ENCODE measurements at places on chromosomes 2 and 18.

DNA sequence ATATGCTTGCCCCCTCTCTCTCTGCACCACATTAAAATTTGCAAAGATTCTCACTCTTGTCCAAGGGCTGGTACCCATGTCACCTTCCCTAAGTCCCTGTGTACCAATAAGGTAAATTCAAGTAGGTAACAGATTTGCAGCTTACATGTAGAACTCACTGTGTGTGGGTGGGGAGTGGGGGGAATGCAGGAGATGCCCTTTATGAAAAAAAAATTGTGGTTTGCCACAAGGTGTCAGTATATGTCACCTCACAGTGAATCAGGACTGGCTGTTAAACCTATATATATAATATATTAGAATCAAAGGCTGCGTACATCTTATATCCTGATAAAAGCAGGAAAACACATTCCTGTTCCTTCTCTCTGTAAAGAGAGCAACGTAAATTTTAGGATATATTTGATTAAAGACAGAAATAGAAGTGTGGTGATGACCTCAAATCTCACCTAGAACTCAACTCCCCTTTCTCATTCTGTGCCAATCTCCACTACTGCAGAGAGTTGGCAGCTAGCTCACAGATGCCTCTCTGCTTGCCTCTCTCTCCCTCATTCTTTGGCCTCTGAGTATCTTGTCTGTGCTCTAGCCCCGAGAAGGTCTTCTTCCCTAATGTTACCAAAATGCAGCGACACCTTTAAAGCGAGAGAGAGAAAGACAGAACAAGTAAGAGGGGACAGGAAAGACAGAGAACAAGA is 536 bp downstream of the XDH start:
- peak; percentile 46 for DNase-seq

- DNase-seq = no peak
Observed at GRCh38 chr2:59395119-59395518, 1154.0 kb upstream of the FANCL start.

DNA sequence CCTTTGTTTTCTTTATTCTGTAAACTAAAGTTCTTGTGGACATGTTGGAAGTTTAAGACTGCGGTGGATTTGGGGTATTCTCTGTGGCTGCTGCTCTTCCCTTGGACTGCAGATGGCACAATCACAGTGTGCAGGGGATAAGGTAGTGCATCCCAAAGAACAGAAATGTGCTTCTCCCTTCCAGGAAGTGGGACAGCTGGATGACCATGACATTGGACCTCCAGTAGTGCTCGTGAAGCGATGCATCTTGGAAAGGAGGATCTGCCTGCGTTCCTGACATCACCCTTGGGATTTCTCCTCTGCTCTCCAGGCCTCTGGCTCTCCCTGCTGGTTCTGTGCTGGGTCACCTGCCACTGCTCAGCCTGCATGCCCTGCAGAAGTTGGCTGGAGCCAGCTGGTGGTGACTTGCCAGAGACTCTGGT is 109.9 kb downstream of the SLC4A3 start:
- peak; percentile 45 for DNase-seq

DNA sequence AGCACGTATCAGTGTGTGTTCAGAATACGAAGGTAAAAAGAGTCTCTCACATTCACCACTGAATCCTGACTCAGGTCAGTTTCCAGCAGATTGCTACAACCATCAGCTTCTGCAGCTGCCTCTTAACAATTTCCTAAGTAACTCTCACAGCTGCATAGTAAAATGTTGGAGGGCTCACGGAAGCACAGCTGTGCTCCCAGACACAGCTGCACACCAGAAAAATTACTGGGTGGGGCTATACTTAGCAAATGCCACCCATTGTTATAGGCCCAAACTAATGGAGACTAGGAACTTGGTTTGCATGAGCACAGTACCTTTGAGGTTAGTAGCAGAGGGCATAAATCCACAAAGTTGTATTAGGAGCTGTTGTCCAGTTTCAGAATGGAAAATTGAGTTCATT is 153.9 kb upstream of the ERBB4 start:
- DNase-seq = no peak

- no peak for DNase-seq
Observed at GRCh38 chr2:222703886-222704285, 32.4 kb downstream of the MOGAT1 start.

Data from epithelial cell of esophagus (primary cell).